ENCODE measurements at places on chromosomes 6 and 20.

- no peak for DNase-seq
Observed at GRCh38 chr20:62858058-62858830, 3.4 kb downstream of the TCFL5 start.

DNA sequence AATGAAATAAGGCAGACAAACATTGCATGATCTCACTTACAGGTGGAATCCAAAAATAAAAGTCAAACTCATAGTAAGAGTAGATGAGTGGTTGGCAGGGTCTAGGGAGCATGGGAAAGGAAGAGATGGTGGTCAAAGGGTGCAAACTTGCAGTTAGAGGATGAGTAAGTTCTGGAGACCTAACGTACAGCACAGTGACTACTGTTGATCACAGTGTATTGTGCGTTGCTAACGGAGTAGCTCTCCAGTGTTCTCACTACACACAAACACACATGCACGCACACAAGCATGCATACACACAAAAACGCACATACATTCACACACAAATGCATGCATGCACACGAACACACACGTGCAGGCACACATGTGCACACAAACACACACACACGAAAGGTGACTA lies 54.9 kb downstream of the LY86 start:
- DNase-seq: no peak

DNA sequence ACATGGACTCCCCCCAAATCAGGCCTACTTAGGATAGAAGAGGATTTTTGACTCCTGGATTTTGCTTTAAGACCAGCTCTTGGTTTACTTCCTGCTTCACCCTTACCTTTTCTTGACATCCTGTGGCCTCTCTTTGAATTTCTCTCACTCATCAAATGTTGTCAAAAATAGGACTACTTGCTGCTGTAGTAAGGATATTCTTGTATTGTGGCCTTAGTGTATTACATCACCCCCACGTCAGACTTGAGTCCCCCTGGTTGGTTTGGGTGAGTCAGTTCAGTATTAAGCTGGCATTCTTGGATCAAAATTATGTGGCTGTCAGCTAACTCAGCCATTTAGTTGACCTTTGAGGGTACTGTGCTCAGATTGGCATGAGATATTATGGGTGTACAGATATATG lies 1.1 kb downstream of the TPX2 start:
- DNase-seq: peak; percentile 13

GRCh38 chr20:59663513-59664060 lies 59.2 kb downstream of the PHACTR3 start:
- no peak for DNase-seq

DNA sequence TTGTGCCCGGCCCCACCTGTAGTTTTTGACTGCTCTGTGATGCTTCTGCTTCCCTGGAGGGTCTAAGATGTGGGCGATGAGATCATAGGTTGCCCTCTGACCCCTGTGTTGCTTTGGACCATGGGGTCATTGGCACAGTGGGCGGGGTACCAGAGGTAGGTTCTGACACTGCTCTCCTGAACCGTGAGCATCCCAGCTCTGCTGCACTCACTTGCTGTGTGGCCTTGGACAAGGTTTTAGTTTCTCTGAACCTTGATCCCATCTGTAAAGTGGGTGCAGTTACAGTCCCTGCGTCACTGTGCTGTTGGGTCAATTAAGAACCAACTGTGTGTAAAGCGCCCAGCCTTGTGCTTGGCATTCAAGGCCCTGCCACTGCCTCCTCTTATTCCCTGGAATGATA lies 30.9 kb downstream of the SRC start:
- no peak for DNase-seq

- no peak for DNase-seq
Observed at GRCh38 chr20:32773855-32774254, 11.7 kb downstream of the DNMT3B start.

GRCh38 chr6:6331393-6331792 lies 10.9 kb upstream of the F13A1 start:
- no peak for DNase-seq

- no peak for DNase-seq
Observed at GRCh38 chr6:165723326-165723725, 60.3 kb upstream of the PDE10A start.

DNA sequence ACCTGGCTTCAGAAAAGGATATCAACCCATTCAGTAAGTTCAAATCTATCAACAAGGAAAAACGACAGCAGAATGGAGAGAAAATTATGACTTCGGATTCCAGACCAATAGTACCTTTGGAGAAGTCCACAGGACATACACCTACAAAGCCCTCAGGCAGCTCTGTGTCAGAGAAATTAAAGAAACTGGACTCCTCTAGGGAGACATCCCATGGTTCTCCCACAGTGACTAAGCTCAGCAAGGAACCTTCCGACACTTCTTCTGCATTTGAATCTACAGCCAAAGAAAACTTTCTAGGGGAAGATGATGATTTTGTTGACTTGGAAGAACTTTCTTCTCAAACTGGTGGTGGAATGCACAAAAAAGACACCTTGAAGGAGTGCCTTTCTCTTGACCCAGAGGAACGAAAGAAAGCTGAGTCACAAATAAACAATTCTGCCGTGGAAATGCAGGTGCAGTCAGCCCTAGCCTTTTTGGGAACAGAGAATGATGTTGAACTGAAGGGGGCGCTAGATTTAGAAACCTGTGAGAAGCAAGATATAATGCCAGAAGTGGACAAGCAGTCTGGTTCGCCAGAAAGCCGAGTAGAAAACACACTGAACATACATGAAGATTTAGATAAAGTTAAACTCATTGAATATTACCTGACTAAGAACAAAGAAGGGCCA lies 67.4 kb upstream of the HINT3 start:
- DNase-seq: peak; percentile 66

GRCh38 chr6:90336388-90336947 lies 39.8 kb upstream of the BACH2 start:
- DNase-seq: no peak

DNA sequence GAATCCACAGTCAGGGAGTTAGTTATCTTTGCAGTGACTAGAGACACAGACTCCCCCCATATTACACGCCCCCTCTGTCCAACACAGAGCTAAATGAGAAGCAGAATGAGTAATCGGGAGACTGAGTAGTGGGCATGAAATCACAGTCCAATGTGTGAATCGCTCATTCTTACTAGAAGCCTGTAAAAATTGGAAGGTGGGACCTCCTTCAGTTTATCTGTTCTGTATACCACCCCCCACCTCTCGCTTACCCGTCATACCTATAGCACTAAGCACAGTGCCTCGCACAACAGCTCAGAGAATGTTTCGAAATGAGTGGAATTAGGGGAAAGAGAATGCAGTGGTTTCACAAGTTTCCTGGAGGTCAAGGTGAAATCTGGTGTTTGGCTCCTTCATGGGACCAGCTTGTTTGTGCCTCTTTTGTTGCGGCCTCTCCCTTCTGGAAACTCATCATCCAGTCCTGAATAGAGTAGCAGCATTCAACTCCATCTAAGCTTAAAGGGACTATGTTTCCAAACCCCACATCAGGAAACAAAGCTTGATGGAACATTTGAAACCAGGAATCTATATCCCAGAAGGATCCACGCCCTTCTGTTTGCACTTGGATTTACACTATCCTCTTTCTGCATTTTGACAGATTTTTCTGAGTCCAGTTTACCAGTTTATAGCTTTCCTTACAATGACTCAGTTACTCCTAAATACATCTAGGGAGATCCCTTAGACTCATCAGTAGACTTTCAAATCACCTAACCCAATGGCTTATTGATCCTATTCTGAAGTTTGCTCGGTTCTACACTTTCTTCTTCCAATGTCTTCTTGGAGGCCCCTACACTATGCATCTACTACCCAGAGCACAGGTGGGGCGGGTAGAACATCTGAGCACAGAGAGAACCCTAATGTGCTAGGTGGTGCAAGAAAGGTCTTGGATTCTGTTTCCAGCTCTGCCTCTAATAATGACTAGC lies 59.2 kb upstream of the PIM1 start:
- no peak for DNase-seq

- no peak for DNase-seq
Observed at GRCh38 chr20:57659517-57660180, 39.4 kb upstream of the ZBP1 start.

DNA sequence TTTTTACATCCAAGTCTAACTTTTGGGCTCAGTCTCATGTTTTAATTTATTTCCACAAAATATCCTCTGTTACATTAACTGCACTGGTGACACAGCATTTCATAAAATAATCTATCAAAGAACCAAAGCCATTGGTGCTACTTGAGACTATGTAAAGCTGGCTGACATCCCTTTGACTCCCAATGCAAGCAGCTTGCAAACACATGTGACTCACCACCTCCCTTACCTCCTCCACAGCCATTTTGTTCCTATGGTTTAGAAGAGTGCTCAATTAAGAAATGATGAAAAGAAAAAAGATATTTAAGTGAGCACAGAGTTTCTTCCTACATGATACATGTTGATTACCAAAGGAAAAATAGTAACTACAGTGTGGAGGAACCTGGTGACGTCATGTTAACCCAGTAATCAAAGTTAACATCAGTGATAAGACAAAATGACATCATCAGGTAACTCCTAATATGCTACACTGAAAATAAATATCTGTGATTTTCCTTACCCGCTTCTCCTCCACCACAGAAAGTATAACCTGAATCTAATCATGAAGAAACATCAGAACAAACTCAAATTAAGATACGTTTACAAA lies 53.3 kb upstream of the LGSN start:
- no peak for DNase-seq

DNA sequence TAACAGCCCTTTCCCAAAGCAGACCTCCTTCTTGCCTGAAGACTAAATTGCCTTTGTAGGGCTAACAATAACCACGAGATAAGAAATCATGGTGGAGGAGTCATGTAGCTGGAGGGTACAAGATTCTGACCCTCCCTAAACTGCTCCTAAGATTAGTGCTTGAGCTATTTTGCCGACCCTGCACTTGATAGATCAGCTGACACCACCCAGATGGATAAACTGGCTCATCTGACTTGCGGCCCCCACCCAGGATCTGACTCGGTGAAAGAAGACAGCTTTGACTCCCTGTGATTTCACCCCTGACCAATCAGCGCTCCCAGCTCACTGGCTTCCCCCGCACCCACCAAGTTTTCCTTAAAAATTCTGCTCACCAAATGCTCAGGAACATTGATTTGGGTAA lies 57.6 kb upstream of the UNC93A start:
- no peak for DNase-seq

GRCh38 chr6:156824142-156824541 lies 47.0 kb downstream of the ARID1B start:
- DNase-seq: no peak

GRCh38 chr6:169904051-169904922 lies 152.9 kb downstream of the ERMARD start:
- no peak for DNase-seq

- DNase-seq: no peak
Observed at GRCh38 chr6:77361018-77361417, 102.3 kb downstream of the HTR1B start.

- no peak for DNase-seq
Observed at GRCh38 chr6:140850438-140850837, 1282.3 kb upstream of the GJE1 start.

DNA sequence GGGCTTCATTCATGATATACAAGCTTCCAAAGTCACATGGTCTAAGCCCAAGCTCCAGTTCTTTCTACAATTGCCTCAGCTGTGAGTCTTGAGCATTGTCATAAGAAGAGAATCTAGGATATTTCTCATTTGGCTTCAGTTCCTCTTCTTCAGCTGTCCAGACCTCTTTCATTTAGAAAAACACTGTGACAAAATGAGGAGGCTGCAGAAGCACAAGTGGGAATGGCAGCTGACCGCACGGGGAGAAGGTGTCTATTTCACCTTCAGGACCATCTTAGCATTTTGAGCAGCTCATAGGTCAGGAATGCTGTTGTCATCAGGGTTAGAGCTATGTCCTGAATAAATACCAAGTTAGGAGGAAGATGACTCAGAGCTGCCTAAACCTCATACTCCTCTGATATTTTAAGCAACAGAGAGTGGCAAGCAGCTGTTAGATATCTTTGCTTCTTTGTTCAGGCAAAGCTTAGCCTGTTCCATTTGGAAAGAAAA lies 390.1 kb upstream of the CITED2 start:
- peak; percentile 93 for DNase-seq

DNA sequence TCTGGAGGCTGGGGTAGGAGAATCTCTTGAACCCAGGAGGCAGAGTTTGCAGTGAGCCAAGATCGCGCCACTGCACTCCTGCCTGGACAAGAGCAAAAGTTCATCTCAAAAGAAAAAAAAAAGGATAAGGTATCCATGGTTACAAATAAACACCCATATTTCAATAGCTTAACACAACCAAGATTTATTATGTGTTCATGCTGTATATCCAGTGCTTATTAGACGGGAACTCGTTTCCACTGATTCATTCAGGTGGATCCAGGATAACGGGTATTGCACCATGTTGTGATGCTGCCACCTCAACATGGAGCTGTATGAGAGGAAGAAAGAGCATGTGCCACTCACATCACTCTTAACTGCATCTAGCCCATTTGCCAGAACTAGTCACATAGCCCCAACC lies 69.1 kb upstream of the HIVEP1 start:
- DNase-seq: no peak

DNA sequence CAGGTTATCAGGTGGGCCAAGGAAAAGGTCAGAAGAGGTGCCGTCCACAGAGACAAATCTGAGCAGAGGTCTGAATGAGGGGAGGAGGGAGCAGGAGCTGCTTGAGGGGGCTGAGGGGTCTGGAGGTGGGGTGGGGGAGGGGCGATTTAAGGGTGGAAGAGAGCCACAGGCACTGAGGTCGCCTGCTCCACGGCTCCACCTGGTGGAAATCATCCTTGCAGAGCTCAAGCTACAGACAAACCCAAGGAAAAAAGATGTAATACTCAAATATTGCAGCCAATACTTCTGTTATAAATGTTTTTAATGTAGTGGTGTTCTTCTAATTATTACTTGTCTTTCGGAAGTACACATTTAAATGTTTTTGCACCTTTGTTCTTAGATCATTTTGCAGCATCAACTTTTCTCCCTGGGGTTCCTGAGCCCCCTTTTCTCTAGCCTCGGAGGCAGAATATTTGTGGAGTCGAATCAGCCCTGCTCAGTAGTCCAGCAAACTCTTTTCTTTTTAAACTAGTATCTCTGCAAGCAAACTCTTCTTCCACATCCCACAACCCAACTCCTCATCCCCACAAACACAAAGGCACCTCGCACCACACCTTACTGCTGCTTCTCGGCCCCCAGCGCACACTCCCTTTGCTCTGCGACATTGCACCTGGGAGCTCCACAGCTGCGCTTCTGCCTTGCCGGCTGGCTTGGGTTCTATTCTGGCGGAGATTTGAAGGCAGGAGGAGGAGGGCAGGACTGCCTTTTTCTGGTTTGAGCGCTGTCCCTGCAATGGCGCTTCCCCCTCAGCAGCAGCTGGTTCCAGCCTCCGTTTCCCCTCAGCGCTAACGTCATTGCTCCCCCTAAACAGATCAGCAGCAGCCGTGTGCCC lies 51.0 kb upstream of the TFAP2A start:
- no peak for DNase-seq

GRCh38 chr20:36687850-36688249 lies 41.9 kb upstream of the SLA2 start:
- DNase-seq: no peak

GRCh38 chr6:2094642-2095041 lies 150.8 kb downstream of the GMDS start:
- no peak for DNase-seq

Measured in inflammatory macrophage treated with lipopolysaccharide for 1 hour (primary cell).